Ascending aorta (tissue), 2 donors: ENCODE measurements at places on chromosomes 2 and 18.

- no peak for DNase-seq
Observed at GRCh38 chr2:34578641-34579040, 979.5 kb upstream of the FAM98A start.

DNA sequence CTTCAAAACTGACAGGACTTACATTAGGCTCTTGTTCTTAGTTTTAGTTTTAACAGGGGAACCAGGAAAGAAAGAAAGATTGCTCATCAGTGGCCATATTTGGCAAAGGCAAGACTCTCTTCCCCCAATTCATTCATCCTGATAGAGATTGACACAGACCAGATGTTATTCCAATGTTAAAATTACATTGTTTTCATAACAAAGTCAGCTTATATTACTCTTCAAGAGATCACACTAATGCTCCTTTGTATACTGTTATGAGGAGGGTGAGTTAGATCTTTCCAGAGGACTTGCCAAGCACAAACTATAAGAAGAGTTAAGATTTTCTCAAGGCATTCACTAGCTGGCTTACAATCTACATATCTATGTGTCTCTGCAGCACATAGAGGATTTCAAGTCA, 252.1 kb downstream of the SLC8A1 start:
- no peak for DNase-seq

- no peak for DNase-seq
Observed at GRCh38 chr2:239142806-239143205, 258.0 kb downstream of the HDAC4 start.

GRCh38 chr2:107036293-107036692, 150.3 kb upstream of the ST6GAL2 start:
- no peak for DNase-seq

GRCh38 chr18:26493021-26493420, 55.3 kb downstream of the KCTD1 start:
- DNase-seq, result no peak

GRCh38 chr2:151664520-151664919, 69.8 kb downstream of the NEB start:
- no peak for DNase-seq

DNA sequence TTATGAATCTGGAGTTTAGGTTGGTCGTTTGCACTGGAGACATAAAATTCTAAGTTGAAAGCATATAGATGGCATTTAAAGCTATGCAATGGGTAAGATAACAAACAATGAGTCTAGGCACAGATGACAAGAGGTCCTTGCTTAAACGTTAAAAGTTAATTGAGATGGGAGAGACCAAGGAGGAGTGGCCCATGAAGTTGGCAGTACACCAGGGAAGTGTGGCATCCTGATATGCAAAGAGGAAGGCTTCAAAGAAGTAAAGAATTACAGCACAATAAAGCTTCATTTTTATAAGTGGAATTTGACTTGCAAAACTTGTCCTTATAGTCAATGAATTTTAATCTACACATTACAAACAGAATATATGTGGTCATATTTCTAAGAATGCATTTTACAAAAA, 23.2 kb downstream of the UPP2 start:
- DNase-seq, result no peak

DNA sequence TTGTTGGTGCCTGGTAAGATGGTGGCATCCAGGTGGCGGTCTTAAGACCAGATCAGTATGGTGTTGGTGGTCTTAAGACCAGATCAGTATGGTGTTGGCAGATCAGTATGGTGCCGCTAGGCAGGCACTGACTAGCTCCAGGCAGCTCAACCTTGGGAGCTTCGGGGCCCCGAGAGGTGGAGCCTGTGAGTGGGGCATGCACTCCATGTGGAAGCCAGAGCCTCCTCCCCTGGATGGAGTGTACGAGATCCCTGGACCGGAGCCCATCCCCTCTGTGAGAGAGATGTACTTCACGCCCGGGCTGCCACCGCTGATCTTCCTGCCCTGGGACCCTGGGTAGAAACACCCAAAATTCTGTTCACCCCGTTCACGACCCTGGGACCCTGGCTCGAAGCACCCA, 19.0 kb downstream of the MALT1 start:
- no peak for DNase-seq

GRCh38 chr2:15763106-15763821, 171.6 kb downstream of the DDX1 start:
- DNase-seq, result no peak

- no peak for DNase-seq
Observed at GRCh38 chr18:21081426-21081825, 30.2 kb downstream of the ROCK1 start.

DNA sequence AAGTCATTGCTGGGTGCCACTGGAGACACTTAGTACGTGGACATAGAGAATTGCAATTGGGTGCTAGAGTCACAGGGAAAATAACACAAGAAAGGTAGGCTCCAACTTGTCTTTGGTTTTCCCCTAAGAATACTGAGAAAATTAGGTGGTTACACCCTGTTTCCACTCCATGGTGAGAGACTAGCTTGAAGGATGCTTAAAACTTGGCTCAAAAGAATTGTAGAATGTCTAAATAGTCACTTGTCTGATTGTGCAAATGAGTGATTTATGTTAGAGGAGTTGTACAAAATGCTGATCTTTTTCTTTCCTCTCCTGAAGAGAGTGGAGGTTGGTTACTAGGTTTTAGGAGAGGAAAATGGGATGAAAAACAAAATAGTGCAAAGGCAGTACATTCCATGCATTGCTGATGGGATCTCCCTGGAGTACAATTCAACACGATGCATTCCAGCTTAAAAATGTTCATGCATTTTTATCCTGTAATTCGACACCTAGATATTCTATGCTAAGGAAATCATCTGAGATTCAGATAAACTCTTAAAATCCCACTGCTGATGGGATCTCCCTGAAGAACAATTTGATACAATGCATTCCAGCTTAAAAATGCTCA, 2.2 kb upstream of the SERPINB12 start:
- no peak for DNase-seq

DNA sequence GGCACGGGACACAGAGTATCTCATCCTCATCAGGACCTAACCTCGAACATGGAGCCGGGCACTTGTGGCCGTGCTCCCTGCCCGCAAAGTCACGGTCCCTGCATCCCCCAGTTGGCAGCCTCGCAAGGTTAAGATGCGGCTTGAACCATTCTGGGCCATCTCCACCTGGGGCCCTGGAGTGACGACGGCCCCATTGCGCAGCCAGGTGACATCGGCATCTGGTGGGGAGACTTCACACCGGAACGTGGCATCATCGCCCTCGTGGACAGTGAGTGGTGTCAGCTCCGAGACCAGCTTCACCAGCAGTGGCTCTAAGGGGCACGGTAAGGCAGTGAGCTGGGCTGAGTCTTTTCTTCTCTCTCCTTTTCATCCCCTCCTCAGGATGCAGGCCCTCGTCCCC, 12.6 kb downstream of the TMEM198 start:
- DNase-seq, result no peak

DNA sequence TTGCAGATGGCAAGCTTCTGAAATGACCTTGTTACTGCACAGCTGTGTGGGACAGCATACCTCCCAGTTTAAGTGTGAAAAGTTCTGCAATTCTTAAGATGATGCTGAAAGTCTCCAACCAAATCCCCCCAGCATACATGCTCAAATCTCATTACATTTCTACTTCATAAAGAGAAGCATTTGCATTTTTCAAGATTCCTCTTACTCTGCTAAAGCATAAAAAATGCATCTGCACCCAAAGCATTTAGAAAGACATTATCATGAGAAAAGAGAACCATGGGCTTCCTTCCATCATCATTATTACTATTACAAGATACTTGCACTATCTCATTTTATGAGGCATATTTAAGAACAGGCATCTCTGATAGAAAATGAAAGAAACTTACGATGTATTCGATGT, 236.9 kb upstream of the REV1 start:
- DNase-seq, result no peak

DNA sequence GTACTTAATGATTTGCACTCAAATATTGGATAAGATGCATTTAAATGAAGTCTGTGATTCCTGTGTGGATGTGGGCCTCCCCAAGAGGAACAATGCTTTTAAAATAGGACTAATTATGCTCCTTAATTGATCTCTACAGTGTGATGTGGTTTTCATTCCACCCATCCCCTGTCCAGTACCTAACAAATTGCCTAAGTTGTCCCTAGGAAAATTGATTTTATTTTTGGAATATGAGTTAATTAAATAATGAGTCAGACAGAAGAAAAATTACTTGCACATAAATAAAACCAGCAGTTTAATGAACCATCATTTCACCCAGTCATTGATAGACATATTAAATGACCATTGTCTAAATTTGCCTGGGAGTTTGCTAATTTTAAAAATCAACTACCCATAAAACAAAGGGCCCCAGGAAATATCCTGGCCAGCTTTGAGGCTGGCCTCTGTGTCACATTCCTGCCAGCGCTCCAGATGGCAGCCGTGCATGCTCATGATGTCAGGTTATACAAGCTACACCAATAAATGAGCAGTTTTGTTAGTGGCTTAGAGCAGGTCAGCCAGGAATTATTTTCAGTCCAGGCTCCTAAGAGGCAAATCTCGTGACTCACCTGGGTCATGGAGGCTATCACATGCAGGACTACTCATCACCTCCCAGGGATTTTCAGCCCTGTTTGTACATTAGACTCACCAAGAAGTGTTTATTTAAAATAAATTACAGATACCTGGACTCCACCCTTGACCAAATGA, 31.9 kb downstream of the ABHD3 start:
- peak; percentile 67 for DNase-seq

DNA sequence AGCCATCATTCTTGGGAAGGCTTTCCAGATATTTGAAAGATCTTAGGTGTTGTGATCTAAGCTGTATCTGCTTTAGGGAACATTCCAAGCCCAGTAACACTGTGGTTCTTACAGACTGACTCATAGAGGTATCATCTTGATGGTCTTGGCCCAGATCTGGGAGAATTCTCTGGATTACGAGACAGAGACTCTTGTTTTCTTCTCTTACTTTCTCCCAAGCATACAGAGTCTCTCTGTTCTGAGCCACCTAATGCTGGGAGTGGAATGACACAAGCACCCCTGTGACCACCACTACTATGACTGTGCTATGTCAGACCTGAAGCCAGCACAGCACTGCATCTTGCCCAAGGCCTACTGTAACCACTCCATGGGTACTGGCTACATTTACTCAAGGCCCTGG, 81.0 kb upstream of the EPAS1 start:
- no peak for DNase-seq

GRCh38 chr2:120796094-120796493, 60.4 kb downstream of the GLI2 start:
- DNase-seq, result no peak

GRCh38 chr2:67777010-67777409, 285.8 kb downstream of the C1D start:
- no peak for DNase-seq

GRCh38 chr2:217643789-217644301, 358.9 kb downstream of the TNS1 start:
- no peak for DNase-seq

DNA sequence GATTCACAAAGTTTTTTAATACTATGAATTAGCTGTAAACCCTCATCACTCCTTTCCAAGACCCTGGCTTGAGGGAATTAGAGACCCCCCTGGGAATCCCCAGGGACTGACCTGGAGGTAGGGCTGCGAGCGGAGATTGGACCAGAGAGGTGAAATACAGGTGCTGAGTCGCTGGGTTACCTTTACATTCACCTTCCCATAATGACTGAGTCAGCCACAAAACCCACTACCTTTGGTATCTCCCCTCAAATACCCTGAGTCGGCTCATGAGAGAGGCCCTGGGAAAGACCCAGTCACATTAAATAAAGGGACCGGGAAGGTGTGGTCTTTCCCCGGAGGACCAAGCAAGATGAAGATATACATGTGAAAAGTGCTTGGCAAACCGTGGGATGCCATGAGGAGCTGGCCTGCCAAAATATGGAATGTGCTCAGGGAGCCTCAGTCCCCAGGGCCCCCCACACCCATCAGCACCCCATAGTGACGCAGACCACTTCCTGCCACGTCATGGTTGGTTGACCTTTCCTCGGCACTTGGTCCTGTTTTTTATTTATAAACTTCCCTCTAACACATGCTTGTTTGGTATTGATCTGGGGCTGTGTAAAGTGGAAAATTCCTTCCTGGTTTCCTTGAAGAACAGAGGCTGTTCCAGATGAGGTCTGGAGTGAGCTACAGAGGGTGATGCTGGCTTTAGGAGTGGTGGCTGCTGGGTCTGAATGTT, 51.4 kb downstream of the IL1RL2 start:
- no peak for DNase-seq

- no peak for DNase-seq
Observed at GRCh38 chr2:11121823-11122155, 33.5 kb upstream of the SLC66A3 start.

DNA sequence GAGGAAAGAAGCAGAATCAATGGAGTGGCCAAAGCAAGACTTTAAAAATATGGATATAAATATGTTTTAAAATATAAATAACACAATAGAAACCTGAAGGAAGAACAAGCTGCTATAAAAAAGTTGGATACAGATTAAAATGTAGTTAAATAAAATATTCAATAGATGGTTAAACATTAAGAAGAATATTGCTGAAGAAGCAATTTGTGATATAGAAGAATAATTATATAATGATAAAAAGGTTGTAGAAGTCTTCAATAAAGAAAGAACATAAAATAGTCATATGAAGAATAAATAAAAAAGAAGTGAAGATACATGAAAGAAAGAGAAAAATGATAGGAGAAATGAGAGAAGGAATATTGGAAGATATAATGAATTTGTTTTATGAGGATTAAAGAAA, 392.0 kb downstream of the DSC3 start:
- DNase-seq, result no peak
